Progenitor cell of endocrine pancreas (in vitro differentiated cells): ENCODE measurements at places on chromosomes 2 and 18.
A peak's percentile ranks its signal among the peaks of the same experiment; 100 is the strongest.

DNA sequence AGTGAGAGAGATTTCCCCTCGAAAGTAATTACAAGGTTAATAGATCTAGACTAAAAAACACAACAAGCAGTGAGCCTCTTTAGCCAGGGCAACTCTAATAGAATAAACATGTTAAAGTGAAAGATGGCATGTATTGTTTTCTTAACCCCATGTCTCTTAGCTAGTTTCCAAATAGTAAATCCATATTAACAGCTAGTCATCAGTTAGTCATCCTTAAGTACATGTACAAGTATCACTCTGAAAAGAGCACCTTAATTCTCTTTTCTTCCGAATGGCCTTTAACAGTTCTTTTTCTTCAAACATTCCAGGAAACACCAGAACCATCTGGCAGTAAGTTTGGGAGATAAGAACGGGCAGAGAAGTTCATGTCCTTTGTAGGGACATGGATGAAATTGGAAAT lies 1480.0 kb downstream of the LRP1B start:
- no peak for DNase-seq

DNA sequence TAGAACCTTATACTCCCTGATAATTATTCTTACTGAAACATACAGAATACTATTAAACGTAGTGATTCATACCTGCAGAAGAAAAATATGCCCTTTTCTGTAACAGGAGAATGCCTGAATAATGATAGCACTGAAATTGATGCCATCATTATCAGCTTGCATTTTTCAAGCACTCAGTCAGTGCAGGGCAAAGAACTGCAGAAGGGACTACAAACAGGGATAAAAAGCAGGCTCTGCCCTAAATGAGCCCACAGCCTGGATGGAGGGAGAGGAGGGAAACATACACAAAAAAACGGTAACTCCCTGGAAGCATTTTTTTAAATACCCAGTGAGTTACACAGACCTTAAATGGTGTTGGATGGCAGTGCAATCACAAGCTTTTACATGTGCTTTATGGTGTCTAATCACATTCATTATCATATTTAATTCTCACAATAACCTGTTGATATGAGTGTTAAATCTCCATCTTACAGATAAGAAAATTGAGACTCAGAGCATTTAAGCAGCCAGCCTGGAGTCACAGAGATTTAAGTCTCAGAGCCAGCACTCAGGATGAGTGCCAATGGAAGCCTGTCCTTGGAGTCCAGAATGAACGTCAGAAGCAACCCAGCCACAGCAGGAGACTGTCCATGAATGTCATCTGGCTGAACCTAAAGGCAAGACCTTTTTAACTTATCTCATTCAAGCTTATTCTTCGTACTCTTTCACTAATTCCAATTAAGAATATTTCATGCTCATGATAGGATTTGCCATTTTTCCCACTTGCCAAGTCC lies 139.3 kb upstream of the CTNNA2 start:
- DNase-seq: no peak

GRCh38 chr2:216319771-216320170 lies 52.5 kb downstream of the MARCHF4 start:
- no peak for DNase-seq

DNA sequence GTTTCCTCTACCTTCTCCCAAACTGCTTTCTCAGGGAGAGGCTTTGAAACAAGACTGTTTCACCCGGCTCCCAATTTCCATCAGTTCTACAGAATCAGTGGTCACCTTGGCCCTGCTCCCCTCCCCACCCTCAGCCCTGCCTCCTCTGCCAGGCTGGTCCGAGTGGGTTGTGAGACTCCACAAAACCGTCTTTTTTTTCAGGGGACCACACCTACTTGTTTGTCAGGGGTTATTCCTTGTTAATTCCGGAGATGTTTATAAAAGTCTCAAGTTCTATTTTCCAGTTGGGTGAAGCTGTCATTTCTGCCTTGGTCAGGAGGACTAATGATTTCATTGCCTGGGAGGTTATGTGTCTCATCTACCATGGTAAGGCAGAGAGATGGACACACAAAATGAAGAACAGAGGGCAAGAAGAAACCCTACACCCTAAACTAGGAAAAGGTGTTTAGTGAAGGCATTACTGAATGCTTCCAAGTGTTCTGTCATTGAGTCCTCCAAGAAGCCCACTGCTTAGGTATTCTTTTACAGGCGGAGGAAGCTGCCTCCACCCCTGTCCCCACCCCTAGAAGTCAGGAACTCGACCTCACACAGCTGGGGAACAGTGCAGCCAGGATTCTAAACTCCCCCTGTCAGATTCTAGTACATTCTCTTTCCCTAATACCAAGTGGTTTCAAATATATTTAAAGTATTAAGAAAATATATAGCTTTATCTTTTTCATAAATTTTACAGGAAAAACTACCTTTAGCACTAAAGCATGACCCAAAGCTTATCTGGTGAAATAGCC lies 46.3 kb downstream of the COPS8 start:
- no peak for DNase-seq

GRCh38 chr2:153169609-153170008 lies 309.0 kb downstream of the RPRM start:
- no peak for DNase-seq

DNA sequence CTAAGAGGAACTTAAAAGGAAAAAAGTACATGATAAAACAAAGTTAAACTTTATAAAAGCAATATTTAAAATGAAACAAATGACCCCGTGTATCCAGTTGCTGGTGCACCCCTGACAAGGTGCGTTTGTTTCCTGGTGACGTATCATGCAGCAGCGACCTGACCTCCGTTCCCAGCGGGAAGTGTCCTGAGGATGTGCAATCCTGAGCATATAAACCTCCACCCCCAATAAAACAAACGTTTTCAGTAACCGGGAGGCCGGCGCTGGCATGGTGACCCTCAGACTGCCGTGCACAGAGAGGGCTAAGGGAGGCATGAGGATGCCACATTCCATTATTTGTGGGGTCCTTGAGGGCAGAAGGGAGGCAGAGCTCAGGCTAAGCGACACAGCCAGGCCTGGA lies 14.8 kb downstream of the SLC66A2 start:
- DNase-seq: no peak

DNA sequence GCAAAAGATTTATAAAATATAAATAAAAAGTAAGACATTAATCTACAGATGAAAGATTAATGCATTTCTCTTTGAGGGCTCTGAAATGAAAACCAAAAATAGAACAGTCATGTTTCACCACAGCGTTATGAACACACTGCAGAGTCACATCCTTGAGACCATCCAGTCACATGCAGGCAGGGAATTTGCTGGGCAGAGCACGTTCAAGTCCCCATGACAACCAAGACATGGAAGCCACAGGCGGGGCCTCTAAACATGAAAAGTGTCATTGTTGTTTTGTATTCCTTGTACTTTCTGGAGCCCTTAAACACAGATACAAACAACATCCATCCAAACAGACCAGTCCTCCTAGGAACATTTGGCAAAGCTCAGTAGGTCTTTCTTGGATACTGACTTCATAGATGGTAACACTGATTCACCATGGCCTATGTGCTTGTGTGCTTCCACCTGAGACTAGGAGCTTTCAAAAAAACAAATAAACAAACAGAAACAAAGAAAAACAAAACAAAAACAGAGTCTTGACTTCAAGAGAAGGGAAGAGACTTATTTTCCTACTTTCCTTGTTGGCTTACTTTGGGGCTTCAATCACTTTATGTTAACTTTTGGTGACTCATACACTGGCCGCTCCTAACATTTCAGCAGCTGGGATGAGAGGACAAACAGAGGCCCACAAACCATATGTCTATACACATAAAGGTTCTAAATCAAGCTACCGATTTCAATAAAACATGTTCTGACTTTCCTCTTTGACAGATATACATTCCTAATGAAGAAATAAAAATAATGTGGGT lies 99.5 kb upstream of the CCDC85A start:
- DNase-seq: no peak

GRCh38 chr2:219289537-219290361 lies 10.6 kb downstream of the DNAJB2 start:
- DNase-seq: no peak

GRCh38 chr2:47501374-47502200 lies 98.6 kb downstream of the MSH2 start:
- DNase-seq: no peak

- DNase-seq: no peak
Measured at GRCh38 chr2:97731274-97732020, 18.1 kb downstream of the ZAP70 start.

- DNase-seq: no peak
Measured at GRCh38 chr2:62486439-62486765, 19.6 kb downstream of the TMEM17 start.

DNA sequence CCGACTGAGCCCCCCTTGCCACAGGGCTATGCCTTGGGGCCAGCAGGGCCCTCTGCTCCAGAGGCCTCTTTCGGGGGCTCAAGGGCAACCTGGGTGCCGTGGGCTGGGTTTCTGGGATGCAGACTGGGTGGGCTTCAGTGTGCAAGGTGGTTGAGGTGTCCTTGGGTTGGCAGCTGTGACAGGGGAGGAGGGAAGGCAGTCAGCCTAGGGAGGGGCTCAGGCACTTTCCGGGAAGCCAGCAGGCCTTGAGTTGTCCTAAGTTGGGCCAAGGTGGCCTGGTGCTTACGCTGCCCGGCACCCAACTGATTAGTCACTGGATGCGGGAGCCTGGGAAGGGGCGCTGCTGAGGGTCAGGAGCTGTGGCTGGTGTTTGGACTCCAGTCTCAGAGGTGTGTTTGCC lies 199.5 kb downstream of the TWIST2 start:
- DNase-seq: no peak

DNA sequence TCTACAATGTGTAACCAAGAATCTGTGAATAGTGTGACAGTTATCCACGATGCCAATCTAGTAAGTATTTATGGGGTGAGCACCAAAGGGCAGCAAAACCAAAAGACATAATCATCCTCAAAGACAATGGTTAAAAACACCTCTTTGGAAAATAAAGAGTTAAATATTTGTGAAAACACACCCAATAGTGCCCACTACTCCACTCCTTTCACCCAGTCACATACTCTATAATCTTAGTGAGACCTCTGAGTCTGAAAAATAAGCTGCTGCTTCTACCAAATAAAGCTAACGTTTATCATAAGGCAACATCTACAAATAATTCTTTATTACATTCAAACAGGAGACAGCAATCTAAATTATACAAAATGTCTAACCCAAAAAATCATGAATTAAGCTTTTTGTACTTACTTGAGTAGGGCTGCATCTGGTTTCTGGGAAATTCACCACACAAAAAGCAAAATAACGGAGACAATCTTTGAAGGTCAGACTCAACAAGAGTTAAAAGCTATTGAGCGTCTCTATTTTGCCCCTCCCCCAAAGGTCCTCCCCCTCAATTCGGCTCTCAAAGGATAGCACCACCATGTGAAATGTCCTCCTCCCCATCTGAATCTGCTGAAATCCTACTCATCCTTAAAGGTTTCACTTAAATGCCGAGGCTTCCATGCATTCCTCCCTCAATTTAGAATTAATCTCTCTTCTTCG lies 2.0 kb downstream of the RAPH1 start:
- no peak for DNase-seq

- DNase-seq: no peak
Measured at GRCh38 chr18:29147944-29148343, 971.0 kb upstream of the CDH2 start.

- no peak for DNase-seq
Measured at GRCh38 chr2:9954136-9954535, 2.6 kb downstream of the GRHL1 start.

DNA sequence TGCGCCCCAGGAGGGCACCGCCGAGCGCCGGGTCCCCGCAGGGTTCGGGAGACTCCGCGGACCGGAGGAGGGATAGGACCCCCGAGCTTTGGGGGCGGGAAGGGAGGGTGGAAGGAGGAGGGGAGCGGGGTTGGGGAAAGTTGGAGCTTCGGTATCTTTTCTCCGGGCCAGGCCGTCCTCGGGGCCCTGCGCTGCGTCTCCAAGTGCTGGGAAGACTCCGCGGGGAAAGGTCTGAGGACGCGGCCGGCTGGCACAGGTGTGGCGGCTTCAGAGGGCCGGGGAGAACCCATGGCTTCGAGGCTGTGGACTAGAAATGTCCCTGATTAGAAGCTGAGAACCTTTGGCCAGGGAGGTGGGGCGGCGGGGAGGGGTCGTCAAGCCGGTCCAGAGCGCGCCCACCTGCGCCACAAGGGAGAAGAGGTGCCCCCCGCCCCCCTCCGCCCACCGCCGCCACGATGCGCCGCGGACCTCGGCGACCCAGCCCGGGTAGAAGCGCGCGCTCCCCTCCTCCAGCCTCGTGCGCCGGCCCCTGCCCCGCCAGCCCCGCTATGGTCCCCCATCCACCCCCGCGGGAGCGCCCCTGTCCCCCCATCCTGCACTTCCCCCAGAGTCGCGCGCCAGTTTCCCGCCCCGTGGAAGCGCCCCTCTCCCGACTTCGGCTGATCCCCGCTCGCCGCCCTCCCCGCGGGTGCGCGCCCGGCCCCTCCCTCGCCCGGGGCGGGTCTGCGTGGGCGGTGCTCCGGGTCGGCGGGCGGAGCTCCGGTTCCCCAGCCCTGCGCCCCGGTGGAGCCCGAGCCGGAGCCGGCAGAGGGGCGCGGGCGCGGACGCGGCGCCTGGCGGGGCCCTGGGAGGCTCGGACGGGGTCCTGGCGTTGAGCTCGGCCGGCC lies at the start of gene SNTG2:
Gene SNTG2, plus strand, starts transcription at position 770 of the 887 bp plus-strand sequence. CDS start 148 bp downstream, outside the sequence.
- peak; percentile 38 for DNase-seq

GRCh38 chr18:36454848-36455458 lies 157.4 kb downstream of the FHOD3 start:
- no peak for DNase-seq

GRCh38 chr2:71846669-71847291 lies 300.9 kb downstream of the CYP26B1 start:
- no peak for DNase-seq

DNA sequence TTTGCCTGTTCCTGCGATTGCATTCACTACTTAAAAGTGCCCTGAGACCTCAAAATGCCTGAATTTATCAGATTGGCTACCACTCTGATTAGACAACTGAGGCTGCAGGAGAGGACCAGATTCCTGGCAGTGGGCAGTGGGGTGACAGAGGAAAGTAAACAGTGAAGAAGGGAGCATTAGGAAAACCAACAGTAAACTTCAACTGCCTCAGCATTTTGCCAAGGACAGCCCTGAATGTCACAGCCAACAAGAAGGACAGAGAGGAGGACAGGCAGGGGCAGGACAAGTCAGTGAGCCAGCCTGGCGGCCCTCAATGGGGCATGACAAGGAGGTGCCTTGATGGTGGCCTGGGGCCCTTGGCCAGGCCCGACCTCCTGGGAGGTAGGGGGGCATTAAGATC lies 24.3 kb downstream of the ACMSD start:
- DNase-seq: no peak

DNA sequence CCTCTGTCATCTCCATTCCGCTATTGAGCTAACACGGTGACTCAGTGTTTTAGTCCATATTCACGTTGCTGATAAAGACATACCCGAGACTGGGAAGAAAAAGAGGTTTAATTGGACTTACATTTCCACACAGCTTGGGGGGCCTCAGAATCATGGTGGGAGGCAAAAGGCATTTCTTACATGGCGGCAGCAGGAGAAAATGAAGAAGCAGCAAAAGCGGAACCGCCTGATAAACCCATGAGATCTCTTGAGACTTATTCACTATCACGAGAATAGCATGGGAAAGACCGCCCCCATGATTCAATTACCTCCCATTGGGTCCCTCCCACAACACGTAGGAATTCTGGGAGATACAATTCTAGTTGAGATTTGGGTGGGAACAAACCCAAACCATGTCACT lies 22.6 kb upstream of the CXXC1 start:
- no peak for DNase-seq
